ENCODE measurements at places on chromosomes 3 and 15.

DNA sequence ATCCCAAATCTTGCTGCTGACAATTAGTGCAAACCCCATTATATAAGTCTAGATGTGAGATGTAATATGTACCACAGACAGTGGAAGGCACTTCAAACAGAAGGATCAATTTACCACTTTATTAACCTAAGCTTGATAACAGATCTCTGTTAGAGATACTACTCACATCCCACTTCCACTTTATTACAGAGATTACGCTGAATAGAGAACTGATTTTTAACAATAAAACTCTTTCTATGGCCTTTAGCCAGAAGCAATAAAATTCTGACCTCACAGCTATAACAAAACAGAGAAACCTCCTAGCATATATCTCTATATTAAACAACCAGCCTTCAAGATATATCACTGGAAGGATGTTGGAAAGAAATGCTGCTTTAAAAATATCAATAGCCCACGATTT is 517.7 kb downstream of the MAGI1 start:
- DNase-seq: no peak

- no peak for DNase-seq
Observed at GRCh38 chr15:94052711-94053110, 178.7 kb upstream of the MCTP2 start.

DNA sequence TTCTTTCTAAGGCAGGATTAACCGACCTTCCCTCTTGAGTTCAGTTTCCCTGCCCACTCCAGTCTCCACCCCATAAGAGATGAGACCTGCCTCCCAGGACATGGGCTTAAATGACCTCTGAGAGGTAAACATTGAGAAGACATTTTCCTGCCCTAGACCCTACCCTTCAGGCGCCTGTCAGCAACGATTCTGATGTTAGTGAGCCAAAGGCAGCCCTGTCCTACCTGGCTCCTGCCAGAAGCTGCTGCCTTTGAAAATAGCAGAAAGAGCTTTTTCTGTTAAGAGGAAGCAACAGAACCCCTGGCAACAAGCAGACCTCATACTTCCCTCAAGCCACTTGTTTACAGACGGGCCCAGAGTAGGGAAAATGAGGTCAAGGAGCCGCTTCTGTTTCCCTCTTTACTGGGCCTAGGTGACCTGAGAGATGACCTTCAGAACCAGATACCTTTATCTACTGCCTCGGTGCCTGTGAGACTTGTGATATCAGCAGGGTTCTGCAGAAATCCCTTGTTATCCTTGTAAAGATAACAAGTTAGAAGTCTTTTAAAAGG is 52.0 kb downstream of the CD200R1L start:
- DNase-seq: no peak

DNA sequence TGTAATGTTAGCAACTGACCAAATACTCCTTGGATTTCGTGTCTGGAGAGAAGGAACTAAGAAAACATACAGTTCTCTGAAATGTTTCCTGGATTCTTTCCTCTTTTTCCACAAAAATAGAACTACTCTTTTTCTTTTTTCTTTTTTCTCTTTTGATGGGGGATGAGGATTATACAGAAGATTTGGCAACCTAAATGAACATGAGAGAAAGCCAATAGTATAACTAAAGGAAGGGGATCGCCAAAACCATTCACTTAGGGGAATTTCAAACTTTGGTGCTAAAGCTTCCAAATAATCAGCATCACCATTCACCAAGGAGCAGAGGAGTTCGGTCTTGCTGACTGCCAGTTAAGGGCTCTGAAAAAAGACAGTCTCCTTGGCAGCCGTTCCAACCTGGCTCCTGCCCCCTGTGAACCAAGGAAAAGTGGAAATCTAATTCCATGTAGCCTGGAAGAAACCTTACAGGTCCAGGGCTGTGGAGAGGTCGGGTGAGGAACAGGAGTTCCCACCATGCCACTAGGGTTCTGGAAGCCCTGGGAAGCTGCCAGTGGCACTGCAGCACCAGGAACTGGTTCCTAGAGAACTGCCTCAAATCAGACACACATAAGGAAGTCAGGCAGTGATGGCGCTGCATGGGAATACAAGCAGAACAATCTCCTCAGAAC is 176.9 kb downstream of the TNIK start:
- DNase-seq: no peak

GRCh38 chr3:9617056-9617455 is 32.2 kb upstream of the MTMR14 start:
- DNase-seq: no peak

GRCh38 chr3:171028779-171029232 is 2.3 kb upstream of the SLC2A2 start:
- DNase-seq: no peak

DNA sequence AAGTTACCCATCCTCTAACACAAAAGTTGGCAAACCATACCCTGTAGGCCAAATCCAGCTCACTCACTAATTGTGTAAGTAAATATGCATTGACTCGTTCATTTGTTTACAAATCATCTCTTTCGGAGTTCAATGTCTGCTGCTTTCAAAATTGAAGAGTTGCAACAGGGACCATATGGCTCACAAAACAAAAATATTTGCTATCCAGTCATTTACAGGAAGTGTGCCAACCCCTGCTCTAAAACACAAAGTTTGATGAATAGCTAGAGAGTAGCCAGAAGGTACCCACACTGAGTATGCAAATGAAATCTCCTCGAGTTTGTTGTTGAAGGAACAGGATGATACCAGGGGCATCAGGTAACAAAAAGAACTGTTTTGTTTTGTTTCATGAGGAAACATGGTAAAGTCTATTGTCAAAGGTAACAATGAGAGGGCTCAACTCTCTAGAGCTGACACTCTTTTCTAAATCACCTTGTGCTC is 236.2 kb upstream of the THBS1 start:
- no peak for DNase-seq
